Myocyte (in vitro differentiated cells): ENCODE measurements at places on chromosomes 1 and 21. TPM values are rescaled to one million over a fixed set of nuclear protein-coding genes. Genes with fewer than 3 reads are reported as not detected.

- DNase-seq = no peak
These were observed 28.5 kb downstream of the TUFT1 start for GRCh38 chr1:151568626-151569088.

Gene CELA2A
- total RNA-seq = 0.57 TPM in 1 of 2 replicates, not detected in the other

Gene FAM177B
- not detected in 2 replicates for total RNA-seq

DNA sequence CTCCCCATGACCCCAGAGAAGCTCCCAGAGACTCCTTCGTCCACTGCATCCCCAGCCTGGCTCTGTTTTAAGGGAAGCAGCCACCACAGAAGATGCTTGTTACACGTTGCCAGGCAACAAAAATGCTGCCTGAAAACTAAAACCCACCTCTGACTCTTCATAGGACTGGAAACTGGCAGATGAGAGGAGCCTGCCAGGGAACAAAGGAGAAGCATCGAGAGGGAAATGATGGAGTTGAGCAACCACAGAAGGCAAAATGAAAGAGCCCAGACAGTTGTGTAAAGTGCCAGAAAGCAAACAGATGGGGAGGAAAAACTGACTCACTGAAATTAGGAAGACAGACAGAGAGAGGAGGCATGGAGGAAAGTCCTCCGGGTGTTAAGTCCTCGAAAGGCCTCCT lies 118.4 kb downstream of the KCNN3 start:
- peak; percentile 52 for DNase-seq

DNA sequence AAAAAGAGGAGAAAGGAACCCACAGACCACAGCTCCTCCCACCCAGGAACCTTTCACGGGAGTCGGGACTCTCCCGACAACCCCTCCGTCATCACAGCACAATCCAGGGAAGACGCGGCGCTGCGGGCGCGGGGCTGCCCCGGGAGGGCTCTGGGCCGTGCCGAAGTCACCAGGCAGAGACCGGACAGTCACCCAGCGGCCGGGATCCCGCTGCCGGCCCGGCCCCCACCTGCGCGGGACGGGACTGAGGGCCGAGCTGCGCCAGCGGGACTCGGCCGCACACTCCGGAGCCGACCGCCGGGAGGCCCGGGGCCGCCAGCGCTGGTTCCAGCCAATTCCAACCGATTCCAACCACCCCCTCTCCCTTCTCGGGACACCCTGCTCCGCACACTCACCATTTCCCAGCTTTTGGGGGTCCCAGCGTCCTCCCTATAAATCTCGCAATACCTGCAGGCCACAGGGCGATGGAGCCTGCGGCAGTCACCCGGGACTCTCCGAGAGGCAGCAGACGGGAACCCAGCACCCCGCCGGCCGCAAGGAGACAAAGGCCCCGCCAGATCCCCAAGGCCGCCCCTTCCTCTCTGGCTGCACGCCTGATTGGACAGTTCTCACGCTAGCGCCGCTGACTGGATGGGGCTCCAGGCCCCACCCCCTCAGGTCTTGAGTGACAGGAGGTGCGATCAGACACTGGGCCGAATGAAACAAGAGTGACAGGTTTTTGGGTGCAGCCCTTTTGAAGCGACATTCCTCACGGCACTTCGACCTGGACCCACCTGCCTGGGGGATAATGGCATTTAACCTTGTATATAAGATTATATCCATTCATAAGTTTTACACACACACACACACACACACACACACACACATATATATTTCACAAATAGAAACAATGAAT lies at the start of gene ZNF695:
Gene ZNF695 (minus strand): TSS at position 547 of the 895 bp plus-strand sequence. CDS start 149 bp downstream, at position 398.
- peak; percentile 98 for DNase-seq

Gene SEC16B
- total RNA-seq = 1.8 and 3.3 TPM in 2 replicates

Gene ETS2
- 4.3 and 8.2 TPM in 2 replicates for total RNA-seq

- no peak for DNase-seq
These were observed 214.0 kb downstream of the LMO4 start for GRCh38 chr1:87542697-87543096.

GRCh38 chr1:32501865-32502264 lies 37.0 kb downstream of the ZBTB8B start:
- no peak for DNase-seq

Gene SLC22A15
- total RNA-seq = 13.8 and 18.4 TPM in 2 replicates

DNA sequence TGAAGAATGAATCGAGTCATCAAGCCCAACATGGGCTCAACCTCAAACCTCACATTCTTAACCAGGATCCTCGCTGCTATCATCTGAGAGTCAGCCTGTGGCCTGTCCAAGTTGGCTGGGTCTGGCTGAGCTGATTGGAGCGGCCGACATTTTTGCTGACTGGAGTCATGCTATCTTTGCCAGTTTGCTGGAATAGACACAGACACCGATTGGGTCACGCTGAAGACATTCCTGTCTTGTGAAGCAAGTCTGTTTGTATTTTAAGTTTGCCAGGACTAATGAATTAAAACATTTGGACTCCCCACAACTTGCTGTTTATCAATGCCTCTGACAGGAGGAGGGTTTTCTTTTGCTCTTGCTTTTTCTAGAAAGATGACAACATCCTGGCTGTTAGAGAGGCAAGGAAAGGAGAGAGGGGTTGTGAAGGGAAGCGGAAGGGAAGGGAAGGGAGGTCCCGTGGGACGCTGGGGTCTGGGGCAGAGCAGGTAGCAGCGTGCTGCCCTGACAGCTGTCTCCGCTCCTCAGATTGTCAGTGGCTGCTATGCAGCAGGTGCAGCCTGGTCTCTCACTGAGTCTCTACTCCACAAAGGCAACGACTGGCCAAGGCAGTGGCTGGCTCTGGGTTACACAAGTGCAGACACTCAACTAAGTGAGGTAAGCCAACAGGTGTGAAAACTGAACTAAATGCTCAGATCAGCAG lies at the start of gene MAP3K7CL:
Gene MAP3K7CL (plus strand): TSS at position 375 of the 700 bp plus-strand sequence. CDS start 2,701 bp downstream, outside the sequence.
- peak; percentile 100 for DNase-seq

Gene AKIRIN1
- total RNA-seq = 41.7 and 45.9 TPM in 2 replicates

- no peak for DNase-seq
These were observed 381.1 kb upstream of the PKN2 start for GRCh38 chr1:88302843-88303486.

- DNase-seq = peak; percentile 75
These were observed 292.7 kb downstream of the TPR start for GRCh38 chr1:186082235-186082937.

Gene RGS16
- total RNA-seq = 5.1 and 12.1 TPM in 2 replicates

Gene ST3GAL3
- total RNA-seq = 29.2 and 33.7 TPM in 2 replicates

DNA sequence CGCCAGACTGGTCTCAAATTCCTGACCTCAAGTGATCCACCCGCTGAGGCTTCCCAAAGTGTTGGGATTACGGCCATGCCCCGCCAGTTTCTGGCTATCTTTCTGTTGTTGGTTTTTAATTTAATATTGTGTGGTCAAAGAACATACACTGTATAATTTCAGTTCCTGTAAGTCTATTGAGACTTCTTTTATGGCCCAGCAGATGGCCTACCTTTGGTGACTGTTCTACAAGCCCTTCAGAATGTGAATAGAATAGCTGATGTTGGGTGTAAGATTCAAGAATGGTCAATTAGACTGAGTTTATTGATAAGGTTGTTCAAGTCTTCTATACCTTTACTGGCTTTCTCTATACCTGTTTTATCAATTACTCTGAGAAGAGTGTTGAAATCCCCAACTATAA lies 10.7 kb downstream of the HES2 start:
- no peak for DNase-seq

Gene SEMA4A
- 1.0 and 1.6 TPM in 2 replicates for total RNA-seq

- peak; percentile 1 for DNase-seq
These were observed 291.3 kb downstream of the NTNG1 start for GRCh38 chr1:107432108-107432507.

DNA sequence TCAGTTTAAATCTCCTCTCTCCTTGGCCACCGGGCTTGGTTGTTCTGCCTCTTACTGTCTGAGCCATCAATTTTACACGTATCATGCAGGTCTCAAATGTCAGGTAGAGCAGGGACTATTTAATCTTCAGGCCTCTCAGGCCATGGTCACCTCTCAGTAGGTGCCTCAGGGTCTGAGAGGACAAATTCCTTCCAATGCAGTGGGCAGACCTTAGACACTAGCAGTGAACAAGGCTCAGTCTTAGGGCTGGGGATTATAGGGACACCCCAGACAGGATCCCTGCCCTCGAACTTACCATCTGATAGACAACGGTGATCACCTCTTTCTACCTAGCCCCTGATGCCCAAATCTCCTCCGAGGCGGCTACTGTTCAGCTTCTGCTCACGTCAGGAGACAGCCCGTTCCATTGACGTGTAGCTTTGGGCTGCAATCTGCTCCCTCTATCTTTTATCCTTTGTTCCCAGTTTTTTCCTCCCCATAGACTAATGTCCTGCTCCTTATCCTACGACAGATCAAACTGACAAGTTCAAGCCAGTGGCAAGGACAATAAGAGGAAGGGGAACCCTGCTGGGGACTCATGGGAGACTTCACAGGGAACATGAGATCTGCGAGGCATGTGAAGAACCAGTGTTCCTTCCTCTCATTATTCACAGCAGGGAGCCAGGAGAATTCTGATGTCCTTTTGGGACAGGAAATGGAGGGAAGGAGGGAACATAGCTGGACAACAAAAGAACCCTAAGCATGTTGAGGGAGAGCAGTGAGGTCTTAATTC lies 1.4 kb upstream of the MYOG start:
- DNase-seq = peak; percentile 12

GRCh38 chr1:195709821-195710220 lies 898.4 kb downstream of the KCNT2 start:
- DNase-seq = no peak

DNA sequence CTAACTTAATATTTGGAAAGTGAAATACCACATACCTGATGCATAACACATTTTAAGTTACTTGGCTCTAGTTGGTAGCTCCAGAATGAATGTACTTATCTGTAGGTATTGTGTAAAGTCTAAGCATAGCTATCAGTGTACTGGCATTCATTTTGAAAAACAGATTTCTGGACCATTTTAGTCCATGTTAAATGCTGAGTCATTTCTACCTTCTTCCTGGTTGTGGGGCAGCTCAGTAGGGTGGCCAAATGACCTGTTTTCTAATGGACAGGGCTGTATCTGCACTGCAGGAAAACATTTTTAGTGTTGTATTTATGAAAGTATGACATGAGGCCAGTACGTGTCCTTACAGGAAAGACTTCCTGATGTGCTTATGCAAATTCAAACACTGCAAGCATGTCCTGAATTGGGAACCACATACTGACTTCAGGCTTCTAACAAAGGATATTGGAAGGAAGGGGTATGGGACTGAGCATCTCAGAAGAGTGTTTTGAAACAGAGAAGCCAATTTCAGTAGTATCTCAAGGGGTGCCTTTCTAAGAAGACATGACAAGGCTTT lies 300.3 kb upstream of the B3GALT2 start:
- DNase-seq = no peak

Gene CD247
- total RNA-seq = 0.21 TPM in 1 of 2 replicates, not detected in the other

GRCh38 chr1:15454256-15454655 lies 2.3 kb upstream of the CELA2A start:
- DNase-seq = peak; percentile 53

DNA sequence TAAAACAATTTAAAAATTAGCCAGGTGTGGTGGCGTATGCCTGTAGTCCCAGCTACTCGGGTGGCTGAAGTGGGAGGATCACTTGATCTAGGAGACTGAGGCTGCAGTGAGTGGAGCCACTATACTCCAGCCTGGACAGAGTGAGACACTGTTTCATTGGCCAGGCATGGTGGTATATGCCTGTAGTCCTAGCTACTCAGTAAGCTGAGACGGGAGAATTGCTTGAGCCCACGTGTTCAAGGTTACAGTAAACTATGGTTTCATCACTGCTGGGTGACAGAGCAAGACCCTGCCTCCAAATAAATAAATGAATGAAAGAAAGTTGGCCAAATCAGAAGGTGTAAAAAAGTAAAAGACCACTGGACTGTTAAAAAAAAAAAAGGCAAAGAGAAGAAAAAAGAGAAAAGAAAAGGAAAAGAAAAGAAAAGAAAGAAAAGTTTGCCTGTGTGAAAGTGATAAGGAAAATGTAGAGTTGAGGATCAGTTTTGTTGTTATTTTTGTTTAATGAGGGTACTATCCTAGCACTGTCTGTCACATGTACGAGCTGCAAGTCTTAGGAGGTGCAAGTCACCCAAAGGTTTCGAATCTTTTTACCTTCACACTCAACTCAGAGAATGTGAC lies 52.3 kb downstream of the LUZP1 start:
- no peak for DNase-seq

- DNase-seq = no peak
These were observed 558 bp upstream of the KIF21B start for GRCh38 chr1:201023920-201024624.

DNA sequence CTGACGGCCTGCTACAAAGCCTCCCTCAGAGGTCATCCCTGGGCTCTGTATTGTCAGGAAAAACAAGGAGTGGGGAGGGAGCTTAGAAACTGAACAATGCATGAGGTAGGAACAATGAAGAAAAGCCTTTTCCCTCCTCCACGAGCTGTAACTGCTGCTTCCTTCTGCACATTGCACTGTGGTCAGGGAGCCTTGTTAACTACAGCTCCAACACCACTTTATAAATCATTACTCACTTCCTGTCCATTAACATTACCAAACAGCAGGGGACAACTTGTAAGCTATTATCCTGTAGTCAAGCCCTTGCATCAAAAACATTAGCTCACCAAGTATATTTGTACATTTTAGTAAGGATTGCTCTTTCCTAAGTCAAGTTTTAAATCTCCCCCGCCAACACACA lies 336.0 kb upstream of the NR5A2 start:
- peak; percentile 29 for DNase-seq

- no peak for DNase-seq
These were observed 9.6 kb upstream of the KCNE1 start for GRCh38 chr21:34521561-34521960.

DNA sequence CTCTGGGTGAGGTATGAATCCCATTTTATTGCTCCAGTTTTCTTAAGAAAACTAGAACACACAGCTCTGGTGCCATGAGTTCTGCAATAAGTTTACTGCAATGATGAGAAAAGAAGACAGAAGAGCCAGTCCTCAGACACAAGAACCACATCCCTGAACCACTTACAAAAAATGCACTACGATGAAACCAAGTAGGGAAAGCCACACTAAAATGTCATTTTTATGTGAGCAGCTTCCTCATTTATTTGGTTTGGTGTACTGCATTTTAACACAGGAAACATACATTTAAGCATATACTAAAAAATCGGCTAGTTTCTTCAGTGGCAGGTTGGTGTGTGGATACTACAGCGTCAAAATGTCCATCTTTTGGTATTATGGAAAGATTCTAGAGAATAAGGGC lies 95.9 kb downstream of the PTPN14 start:
- no peak for DNase-seq

GRCh38 chr1:246617768-246618167 lies 51.5 kb downstream of the CNST start:
- DNase-seq = no peak

DNA sequence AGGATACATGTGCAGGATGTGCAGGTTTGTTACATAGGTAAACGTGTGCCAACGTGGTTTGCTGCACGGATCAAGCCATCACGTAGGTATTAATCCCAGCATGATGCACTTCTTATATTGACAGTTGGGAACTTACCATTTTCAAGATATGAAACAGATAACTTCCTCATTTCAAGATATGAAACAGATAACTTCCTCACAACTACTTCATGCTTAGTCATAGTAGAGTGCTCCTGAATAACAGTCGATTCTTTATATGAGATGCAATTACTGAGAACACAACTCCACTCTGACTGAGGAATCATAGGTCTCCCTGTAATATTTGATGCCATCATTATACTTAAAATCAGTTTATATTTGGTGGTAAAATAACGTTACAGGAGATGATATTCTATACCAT lies 1124.3 kb downstream of the AMY1C start:
- DNase-seq = no peak

- DNase-seq = no peak
These were observed 2.7 kb downstream of the RPRD2 start for GRCh38 chr1:150366416-150367296.
